Uterus (tissue), 4 donors: ENCODE measurements at places on chromosomes 6 and 20. TPM values are rescaled to one million over a fixed set of nuclear protein-coding genes. Genes with fewer than 3 reads are reported as not detected.

- no peaks in the 10 kb centered on the region for H3K36me3 ChIP-seq
- no peaks in the 10 kb centered on the region for H3K4me1 ChIP-seq
- H3K27ac ChIP-seq, result no peak overlapping the region
- H3K27me3 ChIP-seq, result no peaks in the 10 kb centered on the region
- H3K4me3 ChIP-seq, result no peak overlapping the region
Measured at GRCh38 chr6:95087394-95088097, 489.8 kb upstream of the MANEA start.

DNA sequence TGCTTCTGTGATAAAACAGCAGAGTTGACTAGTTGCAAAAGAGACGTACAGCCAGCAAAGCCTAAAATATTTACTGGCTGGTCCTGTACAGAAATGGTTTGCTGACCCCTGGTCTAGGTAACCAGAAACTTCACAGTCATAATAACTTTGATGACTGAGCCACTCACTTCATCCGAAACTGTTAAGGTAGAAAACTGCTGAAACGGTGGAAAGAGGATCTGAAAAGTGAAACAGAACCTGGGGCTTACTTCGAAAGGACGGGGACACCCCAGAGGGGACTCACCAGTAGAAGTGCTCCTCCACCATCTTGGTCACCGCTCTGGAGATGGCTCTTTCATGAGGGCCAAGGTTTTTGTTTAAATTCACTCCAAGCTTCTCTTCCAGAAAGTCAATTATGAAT is 16.4 kb downstream of the FAXC start:
- no peak overlapping the region for H3K4me3 ChIP-seq
- H3K36me3 ChIP-seq, result no peaks in the 10 kb centered on the region
- no peaks in the 10 kb centered on the region for H3K27me3 ChIP-seq
- no peak for DNase-seq
- no peaks in the 10 kb centered on the region for H3K4me1 ChIP-seq
- no peak overlapping the region for H3K27ac ChIP-seq

DNA sequence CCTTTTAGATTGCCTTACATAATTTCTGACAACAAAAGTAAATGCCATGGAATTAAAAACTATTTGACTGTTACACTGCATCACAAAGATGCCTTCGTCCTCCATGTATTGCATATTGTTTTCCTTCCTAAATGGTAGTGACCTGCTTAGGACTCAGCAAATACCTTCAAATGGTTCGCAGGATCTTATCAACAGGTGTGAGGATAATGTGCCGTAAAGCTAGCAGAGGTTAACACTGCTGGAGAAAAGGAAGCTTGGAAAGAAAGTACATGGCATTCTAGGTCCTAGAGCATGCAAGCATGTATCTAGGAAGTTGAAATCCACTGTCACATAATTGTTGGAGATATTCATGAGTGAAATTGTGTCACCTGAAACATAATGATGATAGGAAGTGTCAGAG is 5.5 kb downstream of the CLVS2 start:
- no peaks in the 10 kb centered on the region for H3K27me3 ChIP-seq
- no peaks in the 10 kb centered on the region for H3K36me3 ChIP-seq
- H3K4me3 ChIP-seq, result no peak overlapping the region
- H3K4me1 ChIP-seq, result no peaks in the 10 kb centered on the region

Gene KIF13A
- 66.9 TPM for total RNA-seq

Gene PRL
- total RNA-seq, result not detected

Gene WASF1
- total RNA-seq, result 27.3 TPM
